Stimulated activated CD4-positive, alpha-beta T cell treated with anti-CD3 and anti-CD28 coated beads, Interleukin-2, amount 100 ng/mL, for 48 hours (primary cell): ENCODE measurements at places on chromosomes 1 and 21.

DNA sequence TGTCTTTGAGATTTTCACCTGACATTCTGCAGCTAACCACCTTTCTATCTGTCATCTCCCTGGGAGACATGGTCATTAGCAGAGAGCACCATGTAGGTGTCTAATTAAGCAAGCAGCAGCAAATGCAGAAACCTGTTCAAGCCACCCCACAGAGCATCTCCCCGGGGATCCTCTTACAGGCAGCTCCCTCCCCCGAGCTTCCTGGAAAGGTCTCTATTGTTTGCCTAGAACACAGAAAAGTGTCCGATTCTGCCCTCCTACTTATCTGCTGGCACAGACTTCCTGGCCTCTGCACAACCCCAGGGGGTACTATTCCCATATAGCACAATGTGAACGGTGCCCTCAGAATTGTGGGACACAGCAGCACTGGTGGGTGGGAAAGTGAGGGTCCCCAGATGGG, 46.1 kb downstream of the PLEKHA6 start:
- no peak for DNase-seq

DNA sequence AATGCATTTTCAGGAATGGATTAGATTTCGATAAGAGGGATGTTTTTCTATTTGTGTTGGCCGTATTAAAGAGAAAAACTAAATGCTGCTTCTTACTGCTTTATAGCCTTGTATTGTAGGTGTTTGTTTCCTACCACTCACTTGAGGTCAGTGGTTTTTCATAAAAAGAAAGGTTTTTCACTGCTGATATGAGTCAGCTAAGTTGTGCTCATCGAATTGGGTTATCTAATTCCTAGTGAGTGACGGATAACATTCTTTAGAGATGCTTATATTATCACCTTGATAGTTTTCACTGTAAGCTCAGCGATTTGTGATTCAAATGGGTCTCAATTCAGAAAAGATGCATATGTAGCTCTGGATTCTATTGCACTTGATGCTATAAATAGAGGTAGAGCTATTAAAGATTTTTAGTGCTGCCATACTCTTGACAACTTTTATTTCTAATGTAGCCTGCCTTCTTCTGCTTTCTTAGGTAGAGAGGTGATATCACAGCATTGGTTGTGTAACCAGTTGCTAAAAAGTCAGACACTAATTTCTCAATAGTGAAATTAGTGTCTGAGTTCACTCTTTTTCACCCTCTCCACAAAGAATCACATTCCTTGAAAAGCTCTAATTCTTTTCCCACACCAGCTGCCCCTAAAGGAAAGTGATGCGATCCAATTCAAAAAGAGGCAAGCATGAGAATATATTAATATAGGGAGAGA, 180.0 kb downstream of the RASAL2 start:
- DNase-seq = no peak

- no peak for DNase-seq
These were observed 25.5 kb upstream of the PSMG1 start for GRCh38 chr21:39208624-39209333.

DNA sequence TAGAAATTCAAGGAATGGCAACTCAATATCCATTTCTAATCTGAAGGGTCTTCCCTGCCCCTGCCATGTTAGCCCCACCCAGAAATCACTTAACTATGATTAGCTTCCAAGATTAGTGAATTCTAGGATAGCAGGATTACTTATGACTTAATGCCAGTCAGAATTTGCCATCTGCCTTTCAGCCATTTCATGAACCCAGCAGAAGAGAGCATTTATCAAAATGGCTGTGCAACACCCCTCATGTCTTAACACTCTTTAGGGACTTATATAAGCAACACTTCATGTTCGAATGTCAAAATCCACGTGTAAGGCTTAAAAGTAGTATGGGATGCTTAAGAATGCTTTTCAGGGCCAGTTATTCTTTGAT, 288.5 kb downstream of the NFIA start:
- DNase-seq = no peak

GRCh38 chr1:9384751-9385245, 92.1 kb downstream of the SPSB1 start:
- DNase-seq = no peak

GRCh38 chr1:177444997-177445746, 274.4 kb downstream of the BRINP2 start:
- no peak for DNase-seq

- no peak for DNase-seq
These were observed 97.0 kb downstream of the IER5 start for GRCh38 chr1:181185461-181185860.

DNA sequence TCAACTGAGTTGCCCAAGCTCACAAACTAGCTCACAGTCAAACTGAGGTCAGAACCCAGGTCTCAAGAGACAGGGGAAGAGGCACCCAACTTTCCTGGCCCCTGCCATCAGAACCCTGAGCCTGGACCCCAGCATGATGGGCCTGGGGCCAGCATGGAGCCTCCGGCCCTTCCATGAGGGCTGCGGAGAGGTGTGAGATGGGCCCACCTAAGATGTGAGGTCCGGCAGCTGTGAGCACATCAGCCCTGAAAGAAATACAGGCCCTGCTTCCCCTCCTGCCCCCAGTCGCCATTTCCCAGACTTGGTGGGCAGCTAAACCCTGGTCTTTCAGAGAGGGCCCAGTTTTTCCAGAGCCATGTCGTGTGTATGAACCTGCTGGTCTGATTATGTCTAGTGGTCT, 30.6 kb downstream of the QSOX1 start:
- DNase-seq = no peak

- no peak for DNase-seq
These were observed 13.1 kb downstream of the GPSM2 start for GRCh38 chr1:108889706-108890384.

- DNase-seq = no peak
These were observed 20.7 kb downstream of the BACE2 start for GRCh38 chr21:41188486-41189149.

GRCh38 chr21:36728371-36729111, 29.6 kb downstream of the SIM2 start:
- DNase-seq = no peak

- DNase-seq = no peak
These were observed 5.7 kb upstream of the AKT3 start for GRCh38 chr1:243855616-243856318.

DNA sequence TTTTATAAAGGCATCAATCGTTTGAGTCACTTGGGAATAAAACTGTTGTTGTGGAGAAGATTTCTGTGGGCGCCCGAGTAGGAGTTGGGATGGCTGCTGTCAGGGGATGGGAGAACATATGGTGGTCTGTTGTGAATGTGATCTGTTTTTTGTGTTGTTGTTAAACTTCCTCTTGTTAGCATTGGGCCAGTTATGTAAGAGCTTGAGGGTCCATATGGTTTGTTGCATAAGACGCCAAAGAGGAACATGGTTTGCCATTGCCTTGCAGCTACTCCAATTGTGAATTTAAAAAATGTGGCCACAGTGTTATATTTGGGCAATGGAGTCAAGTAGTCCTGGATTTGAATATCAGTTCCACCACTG, 136.1 kb upstream of the JUN start:
- DNase-seq = no peak
